ENCODE measurements at places on chromosomes 1 and 21.

- DNase-seq: no peak
Observed at GRCh38 chr1:170470121-170470520, 61.8 kb upstream of the GORAB start.

GRCh38 chr1:64687725-64688327, 57.0 kb upstream of the RAVER2 start:
- no peak for DNase-seq

GRCh38 chr1:184390889-184391288, 4.1 kb downstream of the C1orf21 start:
- no peak for DNase-seq

GRCh38 chr1:115423776-115424175, 85.7 kb upstream of the NGF start:
- DNase-seq: peak; percentile 25

DNA sequence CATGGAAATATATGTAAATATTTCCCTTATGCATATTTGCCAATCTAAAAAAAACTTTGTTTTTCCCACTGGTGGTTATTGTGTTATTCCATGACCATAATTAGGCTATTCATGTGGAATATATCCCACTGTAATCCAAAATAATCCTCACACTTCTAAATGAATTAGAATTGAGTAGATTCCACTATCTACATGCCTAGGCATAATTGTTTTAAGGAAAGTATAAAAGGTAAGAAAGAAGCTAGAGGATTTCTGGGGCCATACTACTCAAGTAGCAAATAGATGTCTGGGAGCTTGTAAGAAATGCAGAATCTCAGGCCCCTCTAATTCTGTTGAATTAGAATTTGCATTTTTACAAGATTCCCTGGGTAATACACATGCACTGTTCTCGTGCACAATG, 83.5 kb upstream of the RRP15 start:
- DNase-seq: no peak

- no peak for DNase-seq
Observed at GRCh38 chr1:97630948-97631347, 289.9 kb downstream of the DPYD start.

DNA sequence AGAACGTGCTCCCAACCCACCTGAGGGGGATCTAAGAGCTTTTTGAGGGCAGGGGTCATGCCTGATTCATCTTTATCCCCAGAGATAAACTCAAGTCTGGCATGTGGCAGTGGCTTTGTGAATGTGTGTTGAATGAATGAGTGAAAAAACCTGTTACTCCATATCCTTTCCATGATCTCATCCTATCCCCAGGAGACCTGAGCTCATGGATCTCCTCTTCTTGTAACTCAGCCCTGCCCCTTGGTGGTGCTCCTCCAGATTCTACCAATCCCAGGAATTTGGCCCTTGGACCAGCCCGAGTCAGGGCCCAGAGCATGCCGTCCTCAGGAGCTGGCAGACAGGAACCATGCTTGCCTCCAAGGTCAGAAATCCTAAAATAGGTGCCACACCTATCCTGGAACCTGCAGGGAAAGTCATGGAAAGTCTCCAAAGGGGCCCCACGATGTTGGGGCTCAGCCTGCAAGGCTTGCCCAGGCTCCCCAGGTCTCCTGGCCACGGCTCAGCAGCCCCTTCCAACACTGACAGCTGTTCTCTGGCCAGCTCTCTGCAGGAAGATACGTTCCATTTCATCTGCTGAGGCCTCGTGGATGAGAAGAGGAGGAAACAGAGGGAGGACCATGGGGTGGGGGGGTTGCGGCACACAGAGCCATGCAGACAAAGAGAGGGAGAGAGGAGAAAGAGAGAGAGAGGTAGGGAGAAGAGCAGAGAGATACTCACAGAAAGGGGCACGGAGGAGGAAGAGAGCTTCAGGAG, 214.6 kb downstream of the TRABD2B start:
- DNase-seq: no peak

- no peak for DNase-seq
Observed at GRCh38 chr21:44702111-44702972, 5.4 kb downstream of the KRTAP10-12 start.

GRCh38 chr1:226606311-226607267, 58.0 kb downstream of the STUM start:
- DNase-seq: no peak

GRCh38 chr1:109756848-109757521, 6.7 kb downstream of the EPS8L3 start:
- DNase-seq: no peak

DNA sequence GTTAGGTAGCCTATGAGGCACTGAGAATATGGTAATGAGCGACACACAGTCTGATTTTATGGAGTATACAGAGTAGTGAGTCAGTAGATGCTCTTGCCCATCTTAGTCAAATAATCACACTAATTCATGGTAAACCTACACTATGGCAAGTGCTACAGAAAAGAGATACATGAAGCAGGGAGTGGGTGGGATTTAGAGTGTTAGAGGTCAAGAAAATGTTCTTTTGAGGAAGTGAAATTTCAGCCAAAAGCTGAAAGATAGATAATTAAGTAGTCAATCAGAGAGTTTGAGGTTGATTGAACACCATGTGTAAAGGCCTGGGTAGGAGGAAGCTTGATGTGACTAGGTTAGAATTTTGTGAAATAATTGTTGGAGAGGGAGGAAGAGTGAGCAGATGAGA, 14.7 kb downstream of the MDM4 start:
- DNase-seq: no peak

- DNase-seq: no peak
Observed at GRCh38 chr1:26890467-26890796, 349 bp upstream of the GPN2 start.

- DNase-seq: no peak
Observed at GRCh38 chr1:113946112-113946511, 17.0 kb downstream of the HIPK1 start.

- DNase-seq: no peak
Observed at GRCh38 chr1:103218821-103219220, 110.5 kb upstream of the COL11A1 start.

- no peak for DNase-seq
Observed at GRCh38 chr1:208184966-208185654, 59.1 kb downstream of the PLXNA2 start.

DNA sequence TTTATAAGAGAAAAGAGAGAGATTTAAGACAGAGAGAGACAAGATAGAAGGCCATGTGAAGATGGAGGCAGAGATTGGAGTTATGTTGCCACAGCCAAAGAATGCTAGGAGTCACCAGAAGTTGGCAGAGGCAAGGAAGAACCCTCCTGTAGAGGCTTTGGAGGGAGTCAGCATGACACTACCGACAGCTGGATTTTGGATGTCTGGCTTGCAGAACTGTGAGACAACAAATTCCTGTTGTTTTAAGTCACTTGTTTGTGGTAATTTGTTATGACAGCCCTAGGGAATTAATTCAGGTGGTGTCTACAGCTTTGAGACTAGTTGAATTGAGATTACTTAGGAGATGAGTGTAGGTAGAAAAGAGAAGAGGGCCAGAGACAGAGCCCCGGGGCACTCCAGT, 158.5 kb downstream of the DNM3 start:
- DNase-seq: peak; percentile 12

GRCh38 chr1:94578856-94579255, 37.3 kb upstream of the F3 start:
- no peak for DNase-seq

GRCh38 chr1:215544566-215544965, 22.5 kb upstream of the KCTD3 start:
- no peak for DNase-seq

Data from AG08396 (cell line).